ENCODE measurements at places on chromosomes 12 and 14. TPM values are rescaled to one million over a fixed set of nuclear protein-coding genes. Genes with fewer than 3 reads are reported as not detected.
A peak's percentile ranks its signal among the peaks of the same experiment; 100 is the strongest.

The LRRC10 gene
- not detected for total RNA-seq

- peak; percentile 25 for DNase-seq
Observed at GRCh38 chr14:90545966-90546751, 149.3 kb downstream of the CALM1 start.

GRCh38 chr14:51684760-51685159, 33.0 kb downstream of the FRMD6 start:
- no peak for DNase-seq

DNA sequence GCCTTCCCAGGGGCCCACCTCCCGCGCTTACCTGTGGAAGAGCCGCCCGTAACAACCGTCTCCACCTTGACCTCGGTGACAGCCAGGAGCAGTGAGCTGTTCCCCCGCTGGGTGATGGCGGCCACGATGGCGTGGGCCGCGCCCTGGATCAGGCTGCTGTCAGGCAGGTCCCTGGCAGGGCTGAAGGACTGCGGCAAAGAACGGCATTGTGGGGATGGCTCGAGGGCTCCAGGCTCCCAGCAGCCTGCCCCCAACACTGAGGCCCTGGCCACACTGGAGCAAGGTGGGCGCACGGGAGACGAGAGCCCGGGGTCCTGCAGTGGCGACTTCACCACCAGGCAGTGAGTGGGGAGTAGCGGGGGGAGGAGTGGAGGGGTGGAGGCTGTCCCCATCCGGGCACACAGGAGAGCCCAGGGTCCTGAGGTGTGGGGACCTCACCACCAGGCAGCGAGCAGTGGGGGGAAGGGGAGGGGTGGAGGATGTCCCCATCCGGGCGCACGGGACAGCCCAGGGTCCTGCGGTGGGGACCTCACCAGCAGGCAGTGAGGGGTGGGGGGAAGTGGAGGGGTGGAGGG, 25.0 kb downstream of the JAG2 start:
- no peak for DNase-seq
